ENCODE measurements at places on chromosomes 5 and 9. TPM values are rescaled to one million over a fixed set of nuclear protein-coding genes. Genes with fewer than 3 reads are reported as not detected.

DNA sequence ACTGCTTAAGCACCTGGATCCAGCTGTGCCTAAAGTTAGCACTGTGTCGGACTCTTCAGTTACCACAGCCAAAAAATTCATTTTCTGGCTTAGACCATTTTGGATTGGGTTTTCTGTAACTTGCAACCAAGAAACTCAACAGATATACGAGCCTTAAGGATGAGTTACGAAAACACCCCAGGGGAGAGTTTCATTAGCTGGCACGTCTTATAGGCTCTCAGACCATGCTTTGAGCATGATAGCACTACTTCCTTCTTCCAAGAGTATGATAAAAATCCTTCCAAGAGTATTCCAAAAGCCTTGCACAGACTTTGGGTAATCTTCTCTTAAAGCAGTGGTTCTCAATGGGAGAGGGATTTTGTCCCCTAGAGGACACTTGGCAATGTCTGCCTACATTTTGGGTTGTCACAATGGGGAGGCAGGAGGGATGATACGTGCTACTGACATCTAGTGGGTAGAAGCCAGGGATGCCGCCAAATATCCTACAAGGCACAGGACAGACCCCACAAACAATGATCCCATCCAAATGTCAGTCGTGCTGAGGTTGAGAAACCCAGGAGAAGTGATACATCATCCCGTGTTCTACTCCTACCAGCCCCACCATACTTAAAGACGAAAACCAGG is 64.8 kb downstream of the SMIM23 start:
- no peaks in the 10 kb centered on the region for H3K36me3 ChIP-seq
- no peaks in the 10 kb centered on the region for H3K27me3 ChIP-seq
- H3K4me3 ChIP-seq = no peak overlapping the region
- no peak overlapping the region for H3K27ac ChIP-seq

- no peak for DNase-seq
- H3K27me3 ChIP-seq = no peaks in the 10 kb centered on the region
- H3K27ac ChIP-seq = no peak overlapping the region
- no peaks in the 10 kb centered on the region for H3K36me3 ChIP-seq
Measured at GRCh38 chr5:158205992-158206391, 347.0 kb upstream of the CLINT1 start.

- H3K36me3 ChIP-seq = no peaks in the 10 kb centered on the region
- H3K4me1 ChIP-seq = no peaks in the 10 kb centered on the region
- no peaks in the 10 kb centered on the region for H3K27me3 ChIP-seq
- H3K27ac ChIP-seq = no peak overlapping the region
- peak; percentile 18 for DNase-seq
Measured at GRCh38 chr5:90161414-90161813, 248.1 kb downstream of the CETN3 start.

DNA sequence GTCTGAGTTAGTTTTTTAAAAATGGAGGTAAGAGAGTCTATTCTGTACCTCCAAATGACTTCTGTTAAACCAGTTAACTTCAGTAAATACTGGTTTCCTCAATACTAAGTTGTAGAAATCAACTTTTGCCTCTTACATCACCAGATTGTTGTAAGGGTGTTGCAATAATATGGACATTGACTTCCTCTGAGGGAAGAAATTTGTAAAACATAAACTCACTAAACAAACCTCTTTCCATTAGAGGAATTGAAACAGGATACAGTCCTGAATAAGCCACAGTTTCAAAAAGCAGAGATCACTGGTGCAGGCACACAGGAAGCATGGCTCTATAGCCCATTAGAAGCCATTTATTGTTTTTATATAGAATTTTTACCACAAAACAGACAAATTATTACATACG is 32.7 kb upstream of the SLCO6A1 start:
- H3K4me1 ChIP-seq = peaks cover 6% of the 10 kb centered on the region
- no peak overlapping the region for H3K4me3 ChIP-seq
- no peak overlapping the region for H3K27ac ChIP-seq
- no peaks in the 10 kb centered on the region for H3K27me3 ChIP-seq

GRCh38 chr9:33436445-33436844 is 10.9 kb downstream of the AQP3 start:
- no peaks in the 10 kb centered on the region for H3K36me3 ChIP-seq
- H3K4me3 ChIP-seq = no peak overlapping the region
- peaks cover 17% of the 10 kb centered on the region for H3K4me1 ChIP-seq
- no peak for DNase-seq
- H3K27me3 ChIP-seq = peaks cover 5% of the 10 kb centered on the region
- H3K27ac ChIP-seq = no peak overlapping the region

DNA sequence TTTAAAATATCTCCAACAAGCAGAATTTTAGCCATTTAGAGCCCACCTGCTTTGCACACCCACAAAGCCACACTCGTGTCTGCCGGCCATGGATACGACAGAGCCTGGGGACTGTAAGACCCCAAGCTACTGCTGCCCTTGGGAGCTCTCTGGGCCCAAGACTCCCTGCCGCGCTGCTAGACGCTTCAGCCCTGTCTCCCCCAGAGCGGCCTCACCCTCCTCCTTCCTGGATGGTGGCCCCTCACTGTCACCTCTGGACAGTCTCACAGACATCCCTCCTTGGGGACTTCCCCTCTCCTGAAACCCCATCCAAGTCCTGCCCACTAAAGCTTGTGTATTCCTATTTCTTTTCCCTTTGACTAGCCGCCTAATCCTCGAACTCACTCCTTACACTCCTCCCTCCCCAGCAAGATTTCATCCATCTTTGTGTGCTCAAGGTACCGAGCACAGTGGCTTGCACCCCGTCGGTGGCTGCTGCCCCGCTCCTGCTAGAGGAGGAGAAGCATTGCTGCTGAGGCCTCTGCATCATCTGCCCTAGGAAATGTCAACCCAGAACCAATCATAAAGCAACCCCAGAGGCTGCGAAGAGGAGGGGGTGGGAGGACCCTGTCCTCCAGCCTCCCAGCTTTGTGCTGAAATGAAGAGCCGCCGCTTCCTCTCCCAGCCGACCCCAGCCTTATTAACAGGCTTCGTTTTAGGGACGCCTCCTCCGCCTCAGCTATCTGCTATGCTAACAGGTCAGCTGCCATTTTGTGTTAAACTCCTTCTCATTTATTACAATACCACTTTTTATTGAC is 71.2 kb downstream of the CFAP77 start:
- H3K4me3 ChIP-seq = no peak overlapping the region
- H3K36me3 ChIP-seq = no peaks in the 10 kb centered on the region
- H3K27ac ChIP-seq = no peak overlapping the region
- DNase-seq = no peak
- H3K27me3 ChIP-seq = peaks cover 20% of the 10 kb centered on the region

- no peak for DNase-seq
- H3K4me3 ChIP-seq = no peak overlapping the region
- H3K4me1 ChIP-seq = peaks cover 35% of the 10 kb centered on the region
- H3K27me3 ChIP-seq = peaks cover 6% of the 10 kb centered on the region
Measured at GRCh38 chr5:132229236-132229635, 1.6 kb upstream of the P4HA2 start.

DNA sequence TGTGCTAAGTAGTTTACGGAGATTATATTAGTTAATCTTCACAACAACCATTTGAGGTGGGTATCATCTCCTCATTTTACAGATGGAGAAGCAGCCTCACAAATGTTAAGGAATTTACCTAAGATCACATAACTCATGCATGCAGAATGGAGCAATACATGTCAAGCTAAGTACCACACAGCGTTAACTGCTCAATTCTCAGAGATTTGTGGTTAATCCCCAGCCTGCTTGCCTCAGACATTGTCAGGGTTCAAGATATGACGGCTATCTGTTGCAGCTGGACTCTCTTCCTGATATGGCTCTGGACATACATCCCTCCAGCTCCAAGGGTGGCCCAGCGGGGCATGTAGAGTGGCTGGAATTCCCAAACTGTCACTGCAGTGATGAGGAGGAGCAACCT is 7.3 kb upstream of the ZNF346 start:
- H3K27ac ChIP-seq = no peak overlapping the region
- no peak overlapping the region for H3K4me3 ChIP-seq
- H3K27me3 ChIP-seq = no peaks in the 10 kb centered on the region
- H3K36me3 ChIP-seq = no peaks in the 10 kb centered on the region
- H3K4me1 ChIP-seq = no peaks in the 10 kb centered on the region

- DNase-seq = no peak
- H3K4me1 ChIP-seq = no peaks in the 10 kb centered on the region
- no peaks in the 10 kb centered on the region for H3K27me3 ChIP-seq
- H3K4me3 ChIP-seq = no peak overlapping the region
- no peak overlapping the region for H3K27ac ChIP-seq
Measured at GRCh38 chr5:152933056-152933455, 528.0 kb upstream of the NMUR2 start.

DNA sequence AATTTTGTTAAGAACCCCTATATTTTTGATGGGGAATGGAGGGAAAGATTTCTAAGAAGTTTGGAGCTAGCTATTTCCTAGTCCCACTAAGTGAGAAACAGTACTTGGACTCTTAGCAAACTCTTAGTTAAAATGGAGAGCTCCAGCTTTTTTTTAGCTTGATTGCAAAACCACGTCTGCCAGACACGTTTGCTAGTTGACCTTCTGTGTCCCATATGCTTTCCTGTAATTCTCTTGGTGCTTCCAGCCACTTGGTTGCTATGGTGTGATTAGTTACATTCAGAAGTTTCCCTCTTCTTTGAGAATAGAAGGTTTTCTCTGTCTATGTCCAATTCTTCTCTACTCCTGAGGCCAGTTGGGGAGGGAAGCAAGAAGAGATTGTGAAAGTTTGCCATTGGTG is 417.0 kb upstream of the TLE4 start:
- DNase-seq = no peak
- H3K36me3 ChIP-seq = no peaks in the 10 kb centered on the region
- no peaks in the 10 kb centered on the region for H3K27me3 ChIP-seq
- H3K27ac ChIP-seq = no peak overlapping the region

- no peak for DNase-seq
- H3K4me3 ChIP-seq = no peak overlapping the region
- H3K27ac ChIP-seq = no peak overlapping the region
- H3K4me1 ChIP-seq = no peaks in the 10 kb centered on the region
- no peaks in the 10 kb centered on the region for H3K27me3 ChIP-seq
- H3K36me3 ChIP-seq = no peaks in the 10 kb centered on the region
Measured at GRCh38 chr9:114419796-114420195, 32.0 kb upstream of the AKNA start.

- H3K36me3 ChIP-seq = no peaks in the 10 kb centered on the region
- no peak overlapping the region for H3K4me3 ChIP-seq
- H3K4me1 ChIP-seq = no peaks in the 10 kb centered on the region
- H3K27ac ChIP-seq = no peak overlapping the region
- DNase-seq = no peak
- H3K27me3 ChIP-seq = no peaks in the 10 kb centered on the region
Measured at GRCh38 chr5:166594567-166594966, 1696.9 kb upstream of the WWC1 start.

DNA sequence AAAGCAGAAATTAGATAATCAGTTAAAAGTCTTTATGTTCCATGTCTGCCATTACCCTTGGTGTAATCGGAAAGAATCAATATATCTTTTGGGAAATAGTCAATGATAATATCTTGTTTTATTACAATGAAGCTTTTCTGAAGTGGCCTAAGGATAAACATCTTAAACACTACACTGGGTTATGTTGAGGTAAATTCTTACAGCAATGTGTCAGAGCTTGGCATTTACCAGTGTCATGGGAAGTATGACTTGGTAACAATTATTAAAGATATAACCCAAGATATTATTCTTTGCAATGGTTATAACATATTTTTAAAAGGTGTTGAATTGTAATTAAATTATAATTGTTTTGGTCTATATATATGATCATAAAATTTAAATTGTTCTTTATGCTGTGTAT is 84.7 kb downstream of the CFAP95 start:
- no peak for DNase-seq
- H3K27me3 ChIP-seq = no peaks in the 10 kb centered on the region
- no peaks in the 10 kb centered on the region for H3K4me1 ChIP-seq
- no peaks in the 10 kb centered on the region for H3K36me3 ChIP-seq
- H3K27ac ChIP-seq = no peak overlapping the region
- H3K4me3 ChIP-seq = no peak overlapping the region

DNA sequence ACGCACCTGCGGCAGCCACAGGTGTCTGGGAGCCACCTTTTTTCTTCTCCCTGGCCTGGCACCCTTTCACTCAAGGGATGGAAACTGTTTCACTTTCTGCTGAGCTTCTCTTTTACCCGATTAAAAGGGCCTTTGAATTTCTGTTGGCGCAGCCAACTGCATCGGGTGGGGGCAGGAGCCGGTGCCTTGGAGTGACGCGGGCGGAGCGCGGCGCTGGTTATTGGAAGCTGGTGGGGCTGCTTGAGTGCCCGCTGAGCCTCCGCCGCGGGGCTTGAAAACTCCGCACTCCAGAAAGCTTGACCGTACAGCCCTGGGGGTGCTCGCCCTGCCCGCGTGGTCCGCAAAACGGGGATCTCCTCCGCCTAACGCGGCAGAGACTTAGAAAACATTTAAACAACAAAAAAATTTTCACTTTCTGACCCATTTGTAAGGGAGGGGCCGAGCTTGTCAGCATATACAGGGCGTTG is 52.0 kb upstream of the TJP2 start:
- H3K4me1 ChIP-seq = peaks cover 29% of the 10 kb centered on the region
- DNase-seq = peak; percentile 29
- H3K27ac ChIP-seq = peak overlapping the region; percentile 99
- H3K4me3 ChIP-seq = peak overlapping the region; percentile 91

GRCh38 chr5:74596927-74597326 is 43.6 kb downstream of the ENC1 start:
- no peak overlapping the region for H3K4me3 ChIP-seq
- H3K36me3 ChIP-seq = no peaks in the 10 kb centered on the region
- no peak for DNase-seq
- no peaks in the 10 kb centered on the region for H3K27me3 ChIP-seq
- H3K27ac ChIP-seq = no peak overlapping the region
- H3K4me1 ChIP-seq = peaks cover 64% of the 10 kb centered on the region

DNA sequence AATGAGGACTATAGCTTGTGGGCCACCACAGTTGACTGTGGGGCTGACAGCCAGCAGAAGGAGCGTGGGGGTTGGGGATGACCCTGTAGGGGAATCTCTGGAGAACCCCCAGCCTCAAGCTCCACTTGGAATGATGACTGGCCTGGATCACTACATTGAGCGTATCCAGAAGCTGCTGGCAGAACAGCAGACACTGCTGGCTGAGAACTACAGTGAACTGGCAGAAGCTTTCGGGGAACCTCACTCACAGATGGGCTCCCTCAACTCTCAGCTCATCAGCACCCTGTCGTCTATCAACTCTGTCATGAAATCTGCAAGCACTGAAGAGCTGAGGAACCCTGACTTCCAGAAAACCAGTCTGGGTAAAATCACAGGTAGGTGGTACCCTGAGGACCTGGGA is 128.4 kb upstream of the DMRT1 start:
- peaks cover 98% of the 10 kb centered on the region for H3K4me1 ChIP-seq
- H3K27ac ChIP-seq = no peak overlapping the region
- H3K36me3 ChIP-seq = peaks cover 22% of the 10 kb centered on the region
- H3K27me3 ChIP-seq = no peaks in the 10 kb centered on the region
- H3K4me3 ChIP-seq = peak overlapping the region; percentile 57

- H3K36me3 ChIP-seq = no peaks in the 10 kb centered on the region
- no peaks in the 10 kb centered on the region for H3K4me1 ChIP-seq
- H3K27ac ChIP-seq = no peak overlapping the region
- no peaks in the 10 kb centered on the region for H3K27me3 ChIP-seq
- DNase-seq = no peak
Measured at GRCh38 chr5:158451993-158452672, 593.2 kb upstream of the CLINT1 start.

ISL1 gene
- total RNA-seq = not detected

FRMD3 gene
- total RNA-seq = 9.6 TPM

INSL6 gene
- total RNA-seq = not detected

LCN2 gene
- total RNA-seq = 0.38 TPM
